NCI-H1930 (cell line): ENCODE measurements at places on chromosomes 4 and X.

DNA sequence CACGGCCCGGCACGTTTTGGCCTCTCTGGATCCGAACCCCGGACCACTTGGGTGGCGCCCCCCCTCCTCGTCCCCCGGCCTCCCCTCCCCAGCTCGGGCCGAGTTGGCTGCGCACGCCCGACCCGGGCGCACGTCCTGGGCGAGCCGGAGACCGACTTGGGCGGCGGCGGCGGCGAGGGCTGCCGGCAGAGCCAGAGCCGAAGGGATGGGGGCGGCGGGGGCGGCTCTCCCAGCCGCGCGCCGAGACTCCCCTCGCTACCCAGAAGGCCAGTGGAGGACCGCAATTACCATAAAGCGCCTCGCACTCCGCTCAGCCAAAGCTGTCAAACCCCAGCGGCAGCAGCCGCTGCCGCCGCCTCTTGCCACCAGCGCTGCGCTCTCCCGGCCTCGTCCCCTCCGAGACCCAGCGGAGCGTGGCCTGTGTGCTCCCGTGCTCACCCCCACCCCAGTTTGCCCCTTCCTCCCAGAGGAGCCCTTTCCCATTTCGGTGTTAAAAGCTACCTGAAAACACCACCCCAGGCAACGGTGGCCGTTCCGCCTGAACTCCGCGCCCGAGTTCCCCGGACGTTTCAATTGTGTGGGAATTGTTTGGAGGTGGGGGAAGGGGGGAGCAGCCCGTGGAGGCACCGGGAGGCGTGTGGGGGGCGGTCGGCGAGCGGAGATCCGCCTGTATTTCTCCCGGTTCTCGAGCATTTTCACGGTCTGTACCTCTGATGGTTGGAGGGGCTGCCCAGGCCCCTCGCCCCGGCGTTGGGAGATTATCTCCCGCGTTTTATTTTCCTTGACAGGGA, 701 bp upstream of the BCOR start:
- DNase-seq, result peak; percentile 29

DNA sequence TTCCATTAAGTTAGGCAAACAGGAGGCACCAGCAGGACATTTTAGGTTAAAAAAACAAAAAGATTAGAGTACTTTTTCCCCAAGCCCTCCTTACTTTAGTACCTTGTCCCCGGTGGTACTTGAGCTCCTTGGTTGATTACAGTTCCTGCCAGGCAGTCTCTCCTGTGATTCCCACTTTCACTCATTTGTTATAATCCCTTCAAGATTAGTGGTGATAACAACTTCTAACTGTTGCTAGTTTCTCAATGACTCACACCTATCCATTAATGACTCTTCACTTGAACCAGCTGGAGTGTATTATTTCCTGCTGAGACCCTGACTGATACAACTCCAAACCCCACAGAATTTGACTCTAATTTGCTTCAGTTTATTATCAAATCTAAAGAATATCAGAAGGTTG, 765.0 kb upstream of the DIAPH2 start:
- no peak for DNase-seq

- no peak for DNase-seq
Measured at GRCh38 chrX:46234775-46235174, 310.4 kb downstream of the ZNF674 start.

GRCh38 chrX:105475801-105476200, 255.3 kb upstream of the TEX13A start:
- no peak for DNase-seq

DNA sequence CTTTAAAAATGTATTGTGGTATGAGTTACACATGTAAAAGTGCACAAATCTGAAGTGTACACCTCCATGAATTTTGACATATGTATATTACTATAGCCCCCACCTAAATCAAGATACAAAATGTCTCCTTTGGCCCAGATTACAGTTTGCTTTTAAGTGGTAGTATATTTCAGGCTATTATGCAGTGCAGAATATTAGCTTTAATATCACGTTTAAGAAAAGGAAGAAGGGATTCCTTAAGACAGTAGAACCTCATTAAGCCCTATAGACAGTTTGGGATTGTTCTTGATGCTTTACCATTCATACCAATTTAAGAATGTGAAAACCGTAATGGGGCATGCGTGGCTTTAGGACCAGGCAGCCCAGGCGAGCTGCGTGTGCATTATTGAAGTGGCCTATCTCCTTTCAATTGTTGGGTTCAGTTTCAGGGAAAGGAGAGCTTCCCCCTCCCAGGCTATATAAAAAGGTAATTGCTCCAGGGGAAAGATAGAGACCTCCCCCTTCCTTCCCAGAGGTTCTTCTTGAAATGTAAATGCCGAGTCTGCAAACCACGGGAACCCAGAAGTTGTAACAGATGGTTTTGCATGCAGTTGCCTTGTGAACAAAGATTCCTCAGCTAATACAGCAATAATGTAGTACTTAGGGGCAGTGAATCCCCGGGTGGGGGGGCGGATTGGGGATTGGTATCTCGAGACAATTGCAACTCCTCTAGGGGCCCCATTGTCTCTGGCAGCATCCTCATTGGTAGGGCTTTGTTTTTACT, 106.1 kb downstream of the UCHL1 start:
- no peak for DNase-seq

GRCh38 chrX:108029928-108030711, 14.7 kb upstream of the VSIG1 start:
- no peak for DNase-seq

- DNase-seq, result no peak
Measured at GRCh38 chr4:157271166-157271869, 50.8 kb downstream of the GRIA2 start.

- DNase-seq, result no peak
Measured at GRCh38 chr4:88219099-88219498, 60.7 kb upstream of the ABCG2 start.

DNA sequence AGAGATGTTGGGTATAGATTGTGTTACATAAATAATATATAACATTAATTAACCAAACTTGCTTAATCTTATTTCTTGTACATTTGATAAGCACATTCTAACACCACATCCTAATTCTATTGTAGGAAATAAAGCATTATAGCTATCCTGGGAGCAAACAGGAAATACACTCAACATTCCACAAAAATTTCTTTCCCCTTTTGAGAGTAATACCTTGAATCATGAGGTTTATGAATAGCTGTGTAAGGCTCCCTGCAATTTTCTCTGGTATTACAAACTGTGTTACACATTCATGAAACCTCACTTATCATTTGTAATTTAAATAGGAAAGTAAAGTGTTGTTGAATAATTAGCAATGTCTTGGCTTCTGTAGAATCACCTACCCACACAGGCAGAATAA, 95.1 kb downstream of the TMEM47 start:
- DNase-seq, result no peak

DNA sequence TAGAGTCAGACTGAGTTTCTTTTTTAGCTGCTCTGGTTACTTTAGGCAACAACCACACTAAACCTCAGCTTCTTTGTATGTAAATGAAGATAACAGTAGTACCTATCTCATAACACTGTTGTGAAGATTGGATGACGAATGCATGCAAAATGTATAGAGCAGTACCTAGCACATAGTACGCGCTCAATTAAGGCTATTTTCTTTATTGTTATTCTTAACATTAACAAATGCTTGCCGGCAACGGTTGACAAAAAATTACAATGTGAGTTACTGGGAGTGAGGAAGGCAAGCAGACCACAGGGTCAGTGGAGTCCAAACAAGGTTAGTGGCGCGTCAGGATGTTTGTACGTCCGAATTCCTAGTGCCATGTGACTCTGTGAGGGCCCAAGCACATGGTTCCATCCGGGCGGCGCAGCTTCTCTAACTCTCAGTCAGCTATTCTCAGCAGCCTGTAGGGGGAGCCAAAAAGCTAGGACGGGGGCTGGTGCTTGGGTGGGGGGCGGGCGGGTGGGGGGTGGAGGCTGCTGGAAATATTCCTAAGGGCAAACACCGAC, 821 bp upstream of the NALF2 start:
- peak; percentile 29 for DNase-seq

DNA sequence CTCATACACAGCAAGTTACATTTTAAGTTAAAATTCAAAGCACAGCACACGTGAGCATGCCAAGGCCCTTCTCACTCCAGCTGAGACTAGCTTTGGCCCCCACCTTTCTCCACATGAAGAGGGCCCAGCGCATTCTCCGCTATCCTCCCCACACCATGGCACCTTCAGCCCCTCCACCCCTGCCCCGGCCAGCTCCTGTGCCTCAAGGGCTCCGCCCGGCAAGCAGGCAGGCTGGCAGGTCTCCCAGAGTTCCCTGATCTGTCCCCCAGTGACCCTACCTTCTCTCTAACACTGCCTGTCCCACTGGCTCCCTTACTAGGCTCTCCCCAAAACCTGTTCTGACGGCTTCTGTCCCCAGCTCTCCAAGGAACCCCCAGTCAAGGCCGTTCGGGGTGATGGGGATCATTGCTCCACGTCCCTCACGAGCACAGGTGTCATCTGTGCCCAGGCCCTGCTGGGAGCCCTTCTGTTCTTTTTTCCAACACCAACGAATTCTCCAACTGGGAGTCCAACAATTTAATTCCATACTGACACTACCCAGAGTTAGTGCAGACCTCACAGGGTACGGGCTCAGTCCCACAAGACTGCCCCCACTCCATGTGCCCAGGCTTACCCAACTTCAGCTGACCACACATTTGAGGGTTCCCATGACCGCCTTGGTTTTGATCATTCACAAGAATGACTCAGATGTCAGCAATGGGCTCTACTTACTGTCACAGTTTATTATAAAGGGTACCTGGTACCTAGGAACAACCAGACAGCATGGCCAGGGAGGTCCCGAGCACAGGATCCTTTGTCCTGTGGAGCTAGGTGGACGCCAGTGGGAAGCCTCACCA, 4.2 kb downstream of the LETM1 start:
- no peak for DNase-seq

DNA sequence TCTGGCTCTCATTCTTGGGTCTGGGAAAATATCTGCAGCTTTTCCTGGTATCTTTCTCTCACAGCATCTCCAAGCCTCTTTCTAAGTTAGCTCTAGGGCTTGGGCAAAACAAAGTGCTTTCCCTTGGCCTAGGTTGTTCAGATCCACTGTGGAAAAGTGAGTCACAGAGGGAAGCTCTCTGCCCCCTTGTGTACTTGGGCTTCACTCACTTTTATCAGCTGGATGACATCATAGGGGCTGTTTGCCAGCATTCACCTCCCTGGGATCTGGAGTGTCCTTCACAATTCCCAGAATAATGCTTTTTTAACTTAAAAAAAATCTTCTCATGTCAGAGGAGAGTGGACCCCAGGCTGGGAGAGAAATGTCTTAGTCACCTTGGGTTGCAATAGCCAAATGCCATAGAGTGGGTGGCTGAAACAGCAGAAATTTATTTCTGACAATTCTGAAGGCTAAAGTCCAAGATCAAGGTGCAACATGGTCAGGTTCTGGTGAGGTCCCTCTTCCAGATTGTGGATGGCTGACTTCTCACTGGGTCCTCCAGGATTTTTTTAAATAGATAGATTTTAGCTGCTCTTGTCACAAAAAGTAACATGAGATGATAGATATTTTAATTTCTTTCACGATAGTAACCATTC, 247.8 kb downstream of the SH2D1A start:
- no peak for DNase-seq

GRCh38 chr4:120354381-120354780, 287.7 kb upstream of the MAD2L1 start:
- DNase-seq, result no peak

DNA sequence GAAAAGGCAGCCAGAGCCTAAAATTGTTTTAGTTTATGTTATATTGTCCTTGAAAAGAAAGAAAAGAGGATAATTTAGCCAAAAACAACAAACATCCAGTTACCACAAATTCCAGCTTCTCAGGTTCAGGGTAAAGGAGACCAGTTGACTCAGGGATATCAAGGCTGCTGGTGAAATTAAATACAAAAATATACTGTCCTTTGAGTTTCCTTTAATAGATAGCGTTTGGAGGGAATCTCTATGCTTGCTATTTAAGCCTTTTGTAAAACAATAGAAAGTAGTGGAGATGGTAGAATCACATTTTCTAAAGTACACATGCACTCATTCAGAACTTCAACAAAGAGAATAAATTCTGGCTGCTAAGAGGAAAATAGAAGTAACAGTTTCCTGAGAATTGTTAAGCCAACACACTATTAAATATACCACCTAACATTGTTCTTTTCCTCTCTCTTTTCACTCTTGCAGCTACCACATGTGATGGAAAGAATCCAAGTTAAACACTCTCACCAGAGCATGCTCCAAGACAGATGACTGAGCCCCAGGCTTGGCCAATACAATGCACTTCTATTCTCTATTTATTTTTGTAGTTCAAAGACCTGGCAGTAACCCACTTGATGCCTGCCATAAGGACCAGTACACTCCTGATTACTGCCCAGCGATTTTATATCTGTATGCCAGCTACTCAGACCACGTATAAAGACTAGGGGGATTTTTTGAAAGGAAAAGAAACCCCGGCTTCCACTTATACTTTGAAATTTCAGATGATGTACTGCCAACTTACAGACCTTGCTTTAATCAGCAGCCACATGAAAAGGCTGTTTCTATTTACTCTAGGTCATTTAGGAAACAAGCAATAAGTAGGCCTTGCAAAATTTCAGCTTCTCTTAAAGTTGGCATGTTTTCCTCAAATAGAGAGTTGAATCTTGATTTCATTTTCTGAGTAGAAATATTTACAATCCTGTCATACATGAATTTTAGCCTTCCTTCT, 756.9 kb downstream of the FAT4 start:
- peak; percentile 70 for DNase-seq

GRCh38 chr4:158802914-158803313, 34.1 kb downstream of the FNIP2 start:
- DNase-seq, result no peak

DNA sequence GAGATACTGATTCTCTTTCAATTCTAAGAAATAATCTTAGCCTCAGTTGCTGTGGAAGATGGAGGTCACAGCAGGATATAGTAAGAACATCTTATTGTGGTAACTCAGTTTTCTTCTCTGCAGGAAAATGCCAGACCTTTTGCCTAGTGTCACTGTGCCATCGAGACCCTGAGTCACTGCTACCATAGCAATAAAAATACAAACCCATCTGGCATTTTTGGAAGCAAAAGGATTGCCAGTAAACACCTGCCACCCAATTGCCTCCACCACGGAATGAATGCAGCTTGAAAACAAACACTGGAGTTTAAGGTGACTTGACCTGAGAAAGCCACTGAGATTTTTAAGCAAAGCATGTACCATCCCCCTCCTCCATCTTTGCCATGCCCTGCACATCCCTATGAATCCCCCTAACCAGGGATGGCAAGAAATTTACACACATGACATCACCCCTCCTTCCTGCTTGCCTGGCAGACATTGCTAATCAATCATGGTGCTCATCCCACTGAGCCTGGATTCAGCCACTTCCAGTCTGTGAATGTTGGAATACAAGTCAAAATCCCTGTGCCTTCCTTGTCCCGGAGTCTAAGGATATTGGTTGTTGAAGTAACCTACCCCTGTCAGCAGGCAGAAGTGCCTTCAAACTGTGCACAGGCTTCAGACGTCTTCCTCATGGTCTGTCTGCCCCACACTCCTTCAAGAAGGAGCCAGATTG, 59.6 kb upstream of the MAMLD1 start:
- DNase-seq, result no peak

- DNase-seq, result no peak
Measured at GRCh38 chr4:105483840-105484239, 10.0 kb upstream of the PPA2 start.

DNA sequence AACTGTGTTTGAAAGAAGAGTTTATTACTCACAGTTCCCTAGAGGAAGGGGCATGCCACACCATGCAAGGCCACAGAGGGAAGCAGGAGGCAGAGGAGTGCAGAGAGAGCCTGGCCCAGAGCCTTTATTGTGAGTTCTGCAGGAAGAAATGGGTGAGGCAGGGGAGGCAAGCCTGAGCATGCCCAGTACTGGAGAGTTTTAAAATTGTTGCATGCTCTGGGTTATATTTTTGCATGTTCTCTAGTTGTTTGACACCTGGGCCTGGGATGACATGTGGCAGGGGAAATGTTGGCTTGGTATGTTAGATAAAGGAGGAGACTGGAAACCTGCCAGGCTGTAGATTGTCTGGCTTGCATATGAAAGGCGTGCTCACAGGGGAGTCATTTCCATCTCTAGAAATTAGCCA, 19.7 kb upstream of the CRMP1 start:
- DNase-seq, result no peak
